NCI-H460 (cell line): ENCODE measurements at places on chromosomes 1 and 21.

DNA sequence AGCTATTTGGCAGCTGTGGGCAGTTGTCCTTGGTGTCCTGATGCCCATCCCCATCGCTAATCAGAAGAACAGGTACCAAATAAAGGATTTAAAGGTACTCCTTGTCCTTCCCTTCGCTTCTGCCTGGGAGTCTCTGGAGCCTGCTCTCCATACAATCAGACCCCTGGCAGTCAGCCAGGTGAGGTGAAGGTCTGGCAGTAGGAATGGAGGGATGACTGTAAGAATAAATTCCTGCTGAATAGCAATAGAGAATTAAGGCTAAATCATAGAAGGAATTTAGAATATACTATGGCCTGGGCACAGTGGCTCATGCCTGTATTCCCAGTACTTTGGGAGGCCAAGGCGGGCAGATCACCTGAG is 9.2 kb downstream of the THBS3 start:
- no peak for DNase-seq

DNA sequence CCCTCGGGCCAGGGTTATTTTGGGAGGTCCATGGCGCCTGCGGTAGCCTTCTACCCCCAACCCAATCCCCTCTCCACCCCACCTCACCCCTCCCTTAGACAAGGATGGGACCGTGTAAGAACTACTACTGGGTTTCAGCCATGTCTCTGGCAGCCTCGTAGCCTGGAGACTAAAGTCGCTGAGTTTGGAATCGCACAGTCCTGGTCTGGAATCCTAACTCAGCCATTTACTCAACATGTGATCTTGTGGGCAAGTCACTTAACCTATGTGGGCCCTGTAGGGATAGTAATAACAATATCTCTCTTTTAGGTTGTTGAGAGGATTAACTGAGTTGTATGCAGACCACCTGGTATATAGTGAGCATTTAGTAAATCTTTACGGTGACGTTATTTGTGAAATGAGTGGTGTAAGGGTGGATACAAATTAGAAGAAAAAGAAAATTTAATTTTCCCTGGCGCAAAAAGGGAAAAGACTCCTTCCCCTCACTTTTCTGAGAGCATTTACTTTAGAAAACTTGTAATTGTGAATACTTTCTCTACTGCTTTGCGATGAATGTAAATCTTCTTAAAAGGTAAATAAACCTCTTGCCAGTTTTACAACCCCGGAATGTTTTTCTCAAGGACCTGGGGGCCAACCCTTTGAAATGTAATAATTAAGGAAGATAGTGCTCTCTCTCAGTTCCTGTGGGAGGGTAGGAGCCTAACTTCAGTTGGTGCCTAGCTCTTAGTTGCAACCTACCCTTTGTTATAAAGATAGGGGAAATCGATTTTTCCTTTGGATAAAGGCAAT is 615 bp upstream of the MRPS15 start:
- no peak for DNase-seq

DNA sequence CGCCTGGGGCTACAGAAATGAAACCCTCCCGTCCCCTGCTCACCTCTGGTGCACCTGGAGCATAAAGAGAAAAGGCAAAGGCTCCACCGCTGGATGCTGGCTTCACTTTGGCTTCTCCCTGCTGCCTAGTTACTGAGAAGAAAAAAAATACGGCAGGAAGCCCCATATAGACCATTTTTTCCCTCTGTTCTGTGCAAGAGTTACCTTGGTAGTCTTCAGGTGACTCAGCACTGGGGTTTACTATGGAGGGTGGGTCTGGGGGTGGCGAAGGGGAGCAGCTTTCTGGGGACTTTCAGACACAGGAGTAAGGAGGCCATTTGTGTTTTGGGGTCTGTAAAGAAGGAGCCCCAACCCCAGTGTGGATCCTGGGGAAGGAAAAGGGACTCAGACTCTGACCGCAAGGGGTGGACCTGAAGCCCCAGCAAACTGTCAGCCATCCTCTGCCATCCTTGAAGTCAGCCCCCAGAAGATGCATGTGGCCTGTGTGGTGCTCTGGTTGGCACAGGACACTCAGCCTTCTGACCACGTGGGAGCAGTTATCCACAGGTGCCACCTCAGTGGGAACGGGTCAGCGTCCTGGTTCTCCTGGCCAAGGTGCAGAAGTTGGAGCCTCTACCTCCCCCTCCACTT is 25.9 kb upstream of the EPS8L3 start:
- DNase-seq = no peak

- DNase-seq = no peak
Measured at GRCh38 chr1:28905921-28906666, 8.3 kb upstream of the EPB41 start.

- no peak for DNase-seq
Measured at GRCh38 chr1:32703479-32704291, 1.1 kb upstream of the SYNC start.

- no peak for DNase-seq
Measured at GRCh38 chr1:54499360-54500106, 48.5 kb upstream of the ACOT11 start.

GRCh38 chr1:68120136-68120791 is 69.8 kb upstream of the DIRAS3 start:
- DNase-seq = peak; percentile 69
